ENCODE measurements at places on chromosomes 12 and 14. TPM values are rescaled to one million over a fixed set of nuclear protein-coding genes. Genes with fewer than 3 reads are reported as not detected.

SMIM41 gene
- total RNA-seq = 2.9 TPM

PMCH gene
- not detected for total RNA-seq

C12orf57 gene
- total RNA-seq = 308 TPM

DNA sequence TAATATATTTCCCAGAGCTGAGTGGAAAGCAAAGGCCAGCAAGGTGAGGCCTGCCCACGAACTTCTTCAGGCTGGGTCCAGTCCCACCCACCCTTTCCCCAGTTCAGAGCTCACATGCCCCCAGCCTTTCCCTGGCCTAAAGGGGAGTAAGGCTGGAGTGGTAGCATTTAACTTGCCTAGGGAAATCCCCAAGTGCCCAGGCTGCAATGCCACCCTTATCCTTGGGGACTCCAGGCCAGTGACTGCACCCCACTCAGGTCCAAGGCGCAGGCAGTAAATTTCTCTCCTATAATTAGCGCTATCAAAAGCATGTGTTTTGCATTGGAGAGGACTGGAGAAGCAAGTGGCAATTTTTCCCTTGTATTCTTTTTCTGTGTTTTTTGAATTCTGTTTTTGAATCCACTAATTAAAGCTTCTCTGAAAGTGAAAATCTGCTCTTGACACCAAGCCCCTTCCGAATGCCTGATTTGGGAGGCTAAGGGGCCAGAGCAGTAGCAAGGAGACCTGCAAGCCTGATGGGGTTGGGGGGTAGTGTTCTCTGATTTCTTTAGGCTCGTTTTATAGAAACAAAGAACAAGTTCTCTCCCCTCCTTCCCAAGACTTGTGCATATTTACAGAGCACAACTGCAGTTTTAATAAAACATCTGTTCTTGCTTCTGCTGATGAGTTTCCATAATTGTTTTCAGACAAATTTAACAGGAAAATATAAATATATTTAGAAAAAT, 3.5 kb upstream of the HOXC6 start:
- no peak for DNase-seq

GPX2 gene
- not detected for total RNA-seq

C14orf180 gene
- not detected for total RNA-seq

DNA sequence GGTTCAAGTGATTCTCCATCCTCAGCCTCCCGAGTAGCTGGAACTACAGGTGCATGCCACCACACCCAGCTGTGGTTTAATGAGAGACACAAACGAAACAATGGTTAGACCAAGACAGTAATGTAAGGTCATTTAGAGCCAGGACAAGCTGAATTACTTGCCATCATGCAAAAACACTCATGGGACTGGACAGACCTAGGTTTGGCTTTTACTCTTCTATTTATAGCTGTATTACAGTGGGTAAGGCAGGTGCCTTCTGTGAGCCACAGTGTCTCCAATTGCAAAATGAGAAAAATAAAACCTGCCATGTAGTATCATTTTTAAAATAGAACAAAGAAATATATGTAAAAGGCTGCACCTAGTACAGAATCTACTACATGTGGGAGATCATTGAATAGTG, 513.2 kb downstream of the NELL2 start:
- DNase-seq = no peak

DNA sequence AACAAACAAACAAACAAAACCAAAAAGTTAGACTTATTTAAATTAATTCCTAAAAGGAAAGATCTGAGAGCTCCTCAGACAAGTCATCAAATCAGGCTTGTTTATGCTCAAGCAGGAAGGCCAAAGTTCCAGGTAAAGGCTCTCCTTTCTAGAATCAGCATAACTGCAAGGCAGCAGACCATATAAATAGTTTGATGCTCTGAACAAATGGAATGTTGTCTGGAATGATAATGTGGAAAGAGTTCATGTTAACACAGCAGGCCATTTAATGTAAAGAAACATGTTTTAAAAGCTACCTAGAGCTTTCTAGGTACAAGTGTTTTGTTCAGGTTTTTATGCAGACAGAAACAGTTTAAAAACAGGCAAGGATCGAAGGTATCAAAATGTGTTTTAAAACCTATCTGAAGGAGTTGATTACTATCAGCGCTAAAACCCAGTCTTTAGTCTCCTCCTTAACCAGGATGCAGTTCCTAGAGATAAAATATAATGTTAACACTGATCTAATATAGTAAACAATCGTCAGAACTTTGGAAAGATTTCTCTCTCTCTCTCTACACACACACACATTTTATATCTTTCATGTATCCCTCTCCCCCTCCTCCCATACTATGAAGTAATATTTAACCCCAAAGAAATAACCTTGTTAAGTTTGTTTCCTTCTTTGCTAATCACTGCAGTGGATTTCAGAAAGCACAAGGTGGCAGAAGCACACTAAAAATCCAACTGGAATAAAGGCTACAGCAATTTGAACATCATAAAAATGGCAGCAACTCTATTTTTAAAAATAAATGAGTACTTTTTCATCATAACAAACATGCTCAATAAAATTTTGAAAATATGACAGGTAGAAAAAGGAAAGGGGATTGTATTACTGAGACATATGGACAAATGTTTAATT, 135.5 kb downstream of the PAWR start:
- DNase-seq = no peak

DNA sequence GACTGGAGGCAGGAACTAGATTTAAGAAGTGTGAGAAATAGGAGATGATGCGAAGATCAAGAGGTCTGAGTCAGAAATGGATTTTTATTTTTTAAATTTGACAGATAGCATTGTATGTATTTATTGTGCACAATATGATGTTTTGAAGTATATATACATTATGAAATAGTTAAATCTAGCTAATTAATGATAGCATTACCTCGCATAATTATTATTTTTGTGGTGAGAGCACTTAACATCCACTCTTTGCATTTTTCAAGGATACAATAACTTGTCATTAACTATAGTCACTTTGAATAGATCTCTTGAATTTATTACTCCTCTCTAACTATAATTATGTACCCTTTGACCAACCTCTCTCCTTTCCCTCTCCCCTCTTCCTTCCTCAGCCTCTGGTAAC, 3.7 kb downstream of the SMOC1 start:
- DNase-seq = no peak

PPFIA2 gene
- total RNA-seq = 0.13 TPM

TMEM30B gene
- 0.83 TPM for total RNA-seq

DNA sequence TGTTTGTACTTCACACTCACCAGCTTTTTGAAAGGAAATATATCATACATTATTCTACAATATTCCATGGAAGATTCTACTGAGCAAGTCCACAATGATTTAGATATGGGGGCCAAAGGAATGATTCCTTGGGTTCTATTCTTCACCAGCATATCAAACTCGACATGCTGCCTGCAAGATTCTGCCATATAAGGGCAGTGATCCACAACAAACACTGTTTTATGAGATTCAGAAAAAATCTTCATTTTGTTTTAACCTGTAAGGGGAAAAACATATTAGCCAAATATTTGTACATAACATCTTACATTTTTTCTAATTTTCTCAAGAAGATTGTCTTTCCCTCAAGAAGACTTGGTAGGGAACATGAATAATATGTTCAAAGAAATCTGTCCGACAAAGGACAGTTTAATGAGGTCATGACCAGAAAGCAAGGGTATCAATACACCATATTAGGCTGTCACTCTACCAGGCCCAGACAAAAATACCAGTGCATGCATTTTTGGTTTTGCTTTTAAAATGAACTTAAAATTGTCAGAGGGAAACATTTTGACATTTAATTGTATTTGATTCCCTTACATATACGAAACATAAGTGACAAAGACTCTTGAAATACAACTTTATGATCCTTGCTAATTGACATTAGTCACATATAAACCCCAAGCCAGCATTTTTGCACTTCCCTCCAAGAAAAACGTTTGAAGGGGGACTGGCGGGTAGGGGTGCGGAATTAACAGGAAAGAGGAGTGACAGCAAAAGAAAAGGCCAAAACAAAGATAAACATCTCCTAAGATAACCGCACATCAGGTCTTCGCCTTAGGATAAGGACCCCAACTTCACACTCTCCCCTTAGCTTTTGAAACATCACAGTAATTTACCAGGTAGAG, 980 bp downstream of the INTS13 start:
- no peak for DNase-seq

DNA sequence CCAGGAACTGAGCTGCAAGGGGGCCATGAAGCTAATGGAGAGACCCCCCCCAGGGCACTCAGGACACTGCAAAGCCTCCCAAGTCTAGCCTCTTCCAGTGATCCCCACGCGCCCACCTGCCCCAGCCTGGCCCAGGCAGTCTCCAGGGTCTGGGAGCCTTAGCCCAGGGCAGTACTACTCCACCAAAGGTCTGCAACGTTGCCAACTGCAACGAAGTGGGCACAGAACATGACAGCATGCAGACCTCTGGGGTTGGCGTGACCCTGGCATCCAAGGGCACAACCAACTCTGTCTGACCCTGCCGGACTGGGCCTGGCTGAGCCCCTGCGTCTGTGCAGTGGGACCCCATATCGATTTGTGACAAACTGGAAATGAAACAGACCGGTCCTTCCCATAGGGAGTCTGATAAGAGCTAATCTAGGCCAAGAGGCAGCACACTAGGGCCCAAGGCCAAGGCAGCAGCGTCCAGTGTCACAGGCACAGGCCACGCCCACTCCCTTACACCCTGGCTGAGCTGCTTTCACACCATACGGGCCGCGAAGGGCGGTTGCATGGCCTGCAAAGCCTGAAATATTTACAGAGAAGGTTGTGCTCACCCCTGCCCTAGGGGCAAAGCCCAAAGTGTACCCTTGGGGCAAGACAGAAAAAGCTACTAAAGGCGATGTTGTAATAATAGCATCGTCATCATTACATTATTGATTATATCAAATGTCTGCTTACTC, 76.7 kb downstream of the NCOR2 start:
- DNase-seq = no peak
